ENCODE measurements at places on chromosomes 11 and 22.

DNA sequence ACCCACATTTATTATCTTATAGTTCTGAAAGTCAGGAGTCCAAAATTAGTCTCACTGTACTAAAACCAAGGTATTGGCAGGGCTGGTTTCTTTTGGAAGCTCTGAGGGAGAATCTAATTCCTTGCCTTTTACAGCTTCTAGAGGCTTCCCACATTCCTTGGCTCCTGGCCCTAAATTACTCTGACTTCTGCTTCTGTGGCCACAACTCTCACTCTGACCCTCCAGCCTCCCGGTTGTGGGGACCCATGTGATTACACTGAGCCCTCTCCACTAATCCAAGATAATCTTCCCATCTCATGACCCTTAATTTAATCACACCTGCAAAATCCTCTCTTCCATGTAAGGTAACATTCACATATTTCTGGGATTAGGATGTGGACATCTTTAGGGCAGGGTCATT is 110.9 kb downstream of the ARL14EP start:
- DNase-seq = no peak

- DNase-seq = no peak
These were observed 4.6 kb upstream of the CCDC188 start for GRCh38 chr22:20155330-20156041.

DNA sequence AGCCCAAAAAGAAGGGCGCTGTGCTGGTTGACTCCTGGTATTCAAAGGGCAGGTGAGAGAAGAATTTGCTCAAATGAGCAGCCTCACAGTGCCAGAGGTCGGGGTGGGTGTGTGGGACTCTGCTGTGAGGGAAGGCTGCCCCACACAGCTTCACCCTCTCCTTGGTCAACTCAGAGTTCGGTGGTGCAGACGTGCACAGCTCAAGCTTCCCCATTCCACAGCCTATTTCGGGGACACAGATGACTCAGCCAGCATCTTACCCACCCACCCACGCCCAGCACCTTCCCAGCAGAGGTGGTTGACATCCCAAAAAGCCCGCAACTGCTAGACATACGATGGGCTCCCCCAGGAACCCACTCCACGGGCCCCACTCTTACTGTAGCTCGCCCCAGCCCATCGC is 46.5 kb upstream of the CCND1 start:
- no peak for DNase-seq

- DNase-seq = no peak
These were observed 123.5 kb upstream of the APOA1 start for GRCh38 chr11:116960930-116961329.

GRCh38 chr22:35430897-35431322 is 31.0 kb downstream of the MCM5 start:
- DNase-seq = peak; percentile 63

DNA sequence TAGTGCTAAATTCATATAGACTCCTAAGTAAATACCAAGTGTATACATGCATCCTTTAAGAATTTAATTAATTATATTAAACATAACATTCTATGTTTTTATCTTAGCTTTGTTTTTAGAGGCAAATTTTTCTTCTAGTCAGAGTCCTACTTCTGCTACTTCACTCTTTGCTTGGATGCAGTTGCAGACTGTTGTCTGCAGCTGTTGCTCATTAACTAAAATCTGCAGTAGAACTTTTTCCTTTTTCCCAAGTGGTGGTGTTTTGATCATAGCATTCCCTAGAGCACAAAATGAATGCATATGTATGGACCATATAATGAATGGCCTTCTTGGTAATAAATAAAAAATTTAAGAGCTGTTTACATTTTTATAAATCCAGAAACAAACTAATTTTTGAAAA is 198.3 kb downstream of the CASP12 start:
- DNase-seq = no peak

DNA sequence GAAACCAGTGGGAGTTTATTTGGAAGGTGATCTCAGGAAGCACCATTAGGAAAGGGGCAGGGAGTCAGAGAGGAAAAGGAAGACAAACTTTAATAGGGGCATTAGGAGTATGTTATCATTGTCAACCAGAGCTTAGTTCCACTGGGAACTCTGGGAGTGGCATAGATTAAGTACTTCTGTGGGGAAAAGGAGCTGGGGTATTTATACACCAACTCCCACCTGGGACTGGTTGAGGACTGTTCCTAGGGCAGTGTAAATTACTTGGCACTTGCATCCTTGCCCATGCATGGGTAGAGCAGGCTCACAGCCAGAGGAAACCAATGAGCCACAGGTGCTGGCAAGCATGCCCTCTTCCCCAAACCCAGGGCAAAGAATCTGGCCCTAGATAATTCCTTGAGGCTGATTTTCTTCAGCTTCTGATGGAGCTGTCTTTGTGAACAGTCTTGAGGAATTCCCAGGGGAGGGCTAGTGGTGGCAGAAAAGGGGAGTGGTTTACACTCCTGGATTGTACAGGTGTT is 541.2 kb downstream of the MIAT start:
- DNase-seq = no peak

DNA sequence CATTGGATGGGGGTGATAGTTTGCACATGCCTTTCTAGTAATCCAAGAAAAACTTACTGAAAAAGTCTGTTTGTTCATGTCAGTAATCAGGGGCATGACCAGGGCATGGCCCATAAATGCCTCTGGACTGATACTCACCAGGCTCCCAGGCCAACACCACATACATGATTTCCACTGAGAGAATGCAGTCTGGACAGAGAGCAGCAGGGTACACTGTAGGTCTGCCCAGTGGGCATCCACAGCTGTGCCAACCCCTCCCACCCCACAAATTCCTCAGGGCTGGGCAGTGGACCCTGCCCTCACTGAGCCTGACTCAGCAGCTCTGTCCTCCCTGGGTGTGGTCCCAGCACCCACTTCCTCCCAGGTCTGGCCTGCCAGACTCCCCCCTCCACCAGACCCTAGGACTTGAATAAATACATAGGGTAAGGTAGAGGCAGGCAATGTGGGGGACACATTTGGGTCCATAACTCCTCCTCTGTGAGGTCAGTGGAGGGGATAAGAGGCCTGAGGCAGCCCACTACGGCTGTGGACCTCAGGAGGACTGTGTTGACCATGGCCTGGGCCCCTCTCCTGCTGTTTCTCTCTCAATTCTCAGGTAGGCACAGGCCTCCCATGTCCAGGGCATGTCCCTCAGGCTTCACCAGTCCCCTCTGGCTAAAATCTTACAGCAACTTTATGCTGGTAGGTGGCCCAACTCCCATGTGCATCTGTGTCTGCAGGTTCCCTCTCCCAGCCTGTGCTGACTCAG is 92.2 kb upstream of the TOP3B start:
- DNase-seq = no peak

DNA sequence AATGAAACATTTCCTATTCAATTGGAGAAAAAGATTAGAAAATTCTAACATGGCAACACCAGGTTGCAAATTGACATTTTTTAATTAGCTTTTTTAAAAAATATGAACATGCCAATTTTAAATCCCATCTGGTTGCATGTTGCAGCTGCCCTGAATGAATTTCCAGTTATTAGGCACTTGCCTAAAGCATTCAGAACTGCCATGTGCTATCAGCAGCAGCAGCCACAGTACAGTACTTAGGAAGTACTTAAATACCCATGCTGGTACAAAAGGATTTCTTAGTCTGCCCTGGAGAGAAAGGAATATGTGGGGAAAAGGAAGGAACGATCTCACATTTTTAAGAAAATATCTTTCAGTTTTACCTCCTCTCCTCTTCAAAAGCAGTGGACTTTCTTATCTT is 46.2 kb downstream of the FAM168A start:
- no peak for DNase-seq

DNA sequence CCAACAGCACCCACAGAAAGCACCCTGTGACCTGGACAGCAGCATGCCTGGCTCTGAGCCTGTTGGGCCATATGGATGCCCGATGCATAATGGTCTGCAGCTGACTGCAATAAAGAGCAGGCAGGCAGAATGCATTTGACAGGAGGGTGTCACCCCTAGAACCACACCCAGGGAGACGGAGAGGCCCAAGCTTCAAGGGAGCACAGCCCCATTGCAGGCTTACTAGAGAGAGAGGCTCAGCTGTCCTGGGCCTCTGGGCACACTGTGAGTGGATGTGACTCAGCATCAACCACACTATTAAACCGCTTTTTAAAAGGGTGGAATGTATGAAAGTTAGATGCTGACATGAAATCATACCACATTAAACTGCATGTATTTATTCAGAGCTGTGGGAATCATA is 365.3 kb downstream of the CTTN start:
- no peak for DNase-seq

DNA sequence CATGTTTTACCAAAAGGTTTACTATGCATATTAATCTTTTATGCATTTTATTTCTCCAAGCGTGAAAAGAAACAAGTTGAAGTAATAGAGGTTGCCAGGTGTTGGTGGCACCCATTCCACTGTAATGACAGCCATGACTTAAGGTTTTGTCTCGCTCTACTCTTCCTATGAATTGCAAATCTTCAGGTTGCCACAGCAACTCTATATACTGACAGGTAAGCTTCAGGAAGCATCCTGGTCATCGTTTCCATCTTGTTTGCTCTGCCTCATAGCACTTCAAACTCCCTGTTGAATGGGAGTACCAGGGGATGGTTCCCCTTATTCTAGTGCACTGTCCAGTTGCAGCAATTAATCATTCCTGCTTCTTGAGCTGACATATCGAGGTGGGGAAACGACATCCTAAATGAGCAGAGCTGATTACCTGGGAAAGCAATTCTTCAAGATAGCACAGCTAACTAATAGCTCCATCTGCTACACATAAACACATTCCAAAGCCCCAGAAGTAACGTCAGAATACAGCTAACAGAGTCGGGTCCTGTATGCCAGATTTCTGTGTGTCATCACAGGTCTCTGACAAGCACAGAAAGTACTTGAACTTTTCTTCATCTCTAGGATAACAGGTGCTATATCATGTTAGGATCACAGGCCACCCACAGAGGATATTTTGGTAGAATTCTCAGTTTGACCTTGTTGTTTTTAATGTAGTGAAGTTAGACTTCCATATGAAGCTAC is 80.3 kb downstream of the CADM1 start:
- no peak for DNase-seq

DNA sequence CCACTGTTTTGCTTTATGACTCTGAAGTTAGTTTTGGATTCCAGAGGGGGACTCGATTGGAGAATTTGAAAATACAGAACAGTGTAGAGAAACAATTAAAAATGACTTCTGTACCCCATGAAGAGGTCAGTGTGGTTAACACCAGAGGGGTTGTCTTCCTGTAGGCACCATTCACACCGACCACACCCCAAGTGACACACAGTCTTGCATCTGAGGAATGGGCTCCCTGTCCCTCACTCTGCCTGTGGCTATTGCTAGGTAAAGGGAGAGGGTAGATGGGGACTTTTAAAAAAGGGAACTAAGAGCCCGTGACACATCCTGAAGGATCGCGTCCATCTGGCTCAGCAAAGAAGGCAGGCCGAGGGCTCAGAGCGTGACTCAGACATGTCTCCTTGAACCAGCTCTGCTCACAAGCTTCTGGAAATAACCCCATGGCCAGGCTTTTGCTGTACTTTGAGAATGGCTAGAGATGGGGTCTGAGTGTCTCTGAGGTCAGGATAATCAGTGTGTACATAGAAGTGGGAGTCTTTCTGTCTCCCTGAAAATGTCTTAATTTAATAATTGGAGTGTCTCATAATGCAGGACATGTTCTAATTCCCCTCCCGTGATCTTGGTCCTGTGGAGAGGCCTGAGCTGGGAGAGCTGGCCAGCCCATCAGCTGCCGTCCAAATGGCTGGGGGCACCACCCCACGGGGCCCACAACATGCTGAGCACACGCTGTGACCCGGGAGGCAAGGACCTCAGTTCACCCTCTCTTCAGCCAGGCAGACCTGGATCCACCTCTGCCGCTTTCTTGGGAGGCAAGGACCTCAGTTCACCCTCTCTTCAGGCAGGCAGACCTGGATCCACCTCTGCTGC is 39.3 kb downstream of the SGSM1 start:
- peak; percentile 20 for DNase-seq

- no peak for DNase-seq
These were observed 9.5 kb upstream of the ADA2 start for GRCh38 chr22:17228725-17229126.

GRCh38 chr11:19728436-19728835 is 15.8 kb downstream of the NAV2 start:
- DNase-seq = no peak

DNA sequence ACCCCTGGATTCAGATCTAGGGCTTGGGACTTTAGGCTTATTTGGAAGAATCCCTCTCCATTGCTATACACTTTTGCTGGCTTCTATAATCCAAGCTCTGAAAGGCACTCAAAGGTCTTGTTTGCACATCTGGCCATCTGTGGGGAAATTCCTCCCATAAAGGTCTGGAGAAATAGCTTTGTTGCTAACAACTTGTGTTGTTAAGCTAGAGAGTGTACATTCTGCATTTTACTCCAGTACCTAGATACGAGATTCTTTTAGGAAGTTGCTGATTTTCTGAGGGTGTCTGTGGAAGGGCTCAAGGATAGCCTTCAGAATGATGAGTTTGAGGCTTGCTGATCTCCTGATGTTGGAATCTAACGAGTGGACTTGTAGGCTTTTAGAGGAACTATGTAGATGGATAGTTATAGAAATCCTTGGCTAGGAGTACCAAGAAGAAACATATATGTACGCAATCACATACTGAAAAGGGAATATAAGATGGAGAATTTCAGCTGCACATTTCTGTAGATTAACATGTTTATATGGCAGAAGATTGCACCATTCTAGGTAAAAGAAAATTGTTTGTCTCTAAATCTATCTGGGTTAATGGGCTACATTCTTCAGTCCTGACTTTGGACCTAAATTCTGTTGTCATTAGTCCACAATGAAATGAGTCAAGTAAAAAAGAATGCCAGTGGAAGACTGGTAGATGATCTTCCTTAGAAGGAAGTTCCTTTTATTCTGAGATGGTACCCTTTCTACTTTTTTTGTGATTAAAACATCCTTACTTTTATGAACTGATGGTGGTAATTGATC is 51.0 kb downstream of the UBASH3B start:
- no peak for DNase-seq

GRCh38 chr11:117970400-117971024 is 15.7 kb upstream of the IL10RA start:
- DNase-seq = peak; percentile 61

DNA sequence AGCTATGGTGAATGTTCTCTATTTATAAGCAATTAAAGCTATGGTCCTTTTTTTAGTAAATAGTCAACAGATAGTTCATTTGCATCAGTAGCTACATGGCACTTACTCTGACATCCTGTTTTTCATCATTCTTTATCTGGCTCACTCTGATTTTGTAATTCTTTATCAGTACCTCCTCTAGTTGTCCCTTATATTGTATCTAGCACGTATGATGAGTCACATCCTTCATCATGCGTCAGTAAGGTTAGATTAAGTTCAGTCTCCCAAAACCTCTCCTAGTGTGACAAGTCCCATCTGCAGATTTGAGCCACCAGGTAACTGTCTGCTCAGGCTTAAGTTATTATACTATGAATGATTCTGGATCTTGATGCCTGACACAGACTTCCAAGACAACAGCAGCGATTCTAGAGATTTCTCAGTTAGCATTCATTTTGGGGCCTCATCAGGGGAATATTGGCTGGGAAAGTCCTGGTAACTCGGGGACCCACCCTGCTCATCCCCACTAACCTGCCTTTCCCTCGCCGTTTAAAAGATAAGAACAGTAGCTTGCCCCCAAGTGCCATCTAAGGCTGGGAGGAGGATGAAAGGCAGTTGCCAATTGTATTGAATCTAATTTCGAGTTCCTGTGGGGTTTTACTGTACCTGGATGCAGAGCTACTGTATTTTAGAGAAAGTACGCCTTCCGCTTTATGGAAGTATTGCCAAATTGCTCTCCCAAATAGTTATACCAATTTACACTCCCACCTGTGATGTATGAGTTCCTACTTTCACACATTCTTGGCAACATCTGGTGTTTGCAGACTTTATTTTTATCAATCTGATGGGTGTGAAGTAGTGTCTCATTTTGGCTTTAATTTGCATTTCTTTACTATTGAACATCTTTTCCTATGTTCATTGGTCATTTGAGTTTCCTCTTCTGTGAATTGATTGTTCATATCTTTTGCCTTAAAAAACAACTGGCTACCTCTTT is 55.9 kb downstream of the ZC3H12C start:
- no peak for DNase-seq
